ENCODE measurements at places on chromosomes 6 and 20.

DNA sequence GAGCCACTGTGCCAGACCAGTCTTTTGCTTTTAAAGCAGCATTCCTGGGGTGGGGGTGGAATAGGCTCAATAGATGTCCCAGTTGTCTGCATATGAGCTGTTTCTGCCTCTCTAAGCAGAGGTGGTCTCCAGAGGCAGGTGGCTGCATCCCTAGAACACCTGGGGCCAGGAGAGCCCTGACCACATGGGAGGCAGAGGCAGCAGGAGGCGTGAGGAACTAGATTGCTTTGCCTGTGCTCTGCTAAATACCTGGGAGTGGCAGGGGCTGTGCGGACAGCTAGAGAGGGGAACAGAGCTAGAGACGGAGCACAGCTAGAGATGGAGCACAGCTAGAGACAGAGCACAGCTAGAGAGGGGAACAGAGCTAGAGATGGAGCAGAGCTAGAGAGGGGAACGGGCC is 29.1 kb upstream of the CLDN20 start:
- DNase-seq, result no peak

DNA sequence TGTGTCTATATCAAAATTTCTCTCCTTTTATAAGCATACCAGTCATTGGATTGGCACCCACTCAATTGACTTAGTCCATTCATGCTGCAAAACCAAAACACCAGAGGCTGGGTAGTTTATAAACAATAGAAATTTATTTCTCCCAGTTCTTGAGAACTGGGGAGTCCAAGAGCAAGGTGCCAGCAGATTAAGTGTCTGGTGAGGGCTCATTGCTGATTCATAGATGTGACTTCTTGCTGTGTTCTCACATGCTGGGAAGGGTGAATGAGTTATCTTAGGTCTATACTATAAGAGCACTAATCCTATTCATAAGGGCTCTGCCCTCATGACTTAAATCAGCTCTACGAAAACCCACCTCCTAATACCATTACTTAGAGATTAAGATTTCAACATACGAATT is 501.4 kb downstream of the EPM2A start:
- DNase-seq, result no peak

- DNase-seq, result no peak
Observed at GRCh38 chr6:105880030-105880492, 206.1 kb upstream of the PRDM1 start.

DNA sequence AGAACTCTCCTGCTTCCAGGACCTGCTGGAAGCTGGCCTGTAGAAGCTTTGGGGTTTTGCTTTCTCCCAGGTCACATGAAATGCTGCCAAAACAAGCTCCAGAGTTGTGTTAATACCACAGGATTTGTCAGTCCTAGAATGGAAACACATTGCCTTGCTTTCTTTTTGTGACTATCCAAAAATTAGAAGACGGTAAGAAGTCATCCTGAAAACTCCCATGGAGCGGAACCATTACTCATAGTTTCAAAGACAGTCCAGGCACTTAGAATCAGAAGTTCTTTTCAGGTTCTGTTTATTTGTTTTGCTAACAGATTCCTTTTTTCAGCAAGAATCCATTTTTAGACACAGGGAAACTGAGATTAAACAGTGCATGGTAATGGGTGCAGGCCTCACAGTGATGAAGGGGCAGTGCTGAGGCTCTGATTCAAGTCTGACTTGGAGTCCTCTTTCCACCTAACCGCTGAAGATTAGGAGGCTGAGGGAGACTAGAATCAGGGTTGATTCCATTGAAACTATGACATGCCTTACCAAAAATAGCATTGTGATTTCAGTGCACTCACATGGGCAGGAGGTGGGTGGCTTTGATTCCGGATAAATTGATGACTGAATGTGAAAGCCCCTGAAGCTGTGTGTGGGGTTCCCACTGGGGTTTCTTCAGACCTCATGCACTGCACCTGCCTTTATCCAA is 72.2 kb upstream of the NAA20 start:
- no peak for DNase-seq

DNA sequence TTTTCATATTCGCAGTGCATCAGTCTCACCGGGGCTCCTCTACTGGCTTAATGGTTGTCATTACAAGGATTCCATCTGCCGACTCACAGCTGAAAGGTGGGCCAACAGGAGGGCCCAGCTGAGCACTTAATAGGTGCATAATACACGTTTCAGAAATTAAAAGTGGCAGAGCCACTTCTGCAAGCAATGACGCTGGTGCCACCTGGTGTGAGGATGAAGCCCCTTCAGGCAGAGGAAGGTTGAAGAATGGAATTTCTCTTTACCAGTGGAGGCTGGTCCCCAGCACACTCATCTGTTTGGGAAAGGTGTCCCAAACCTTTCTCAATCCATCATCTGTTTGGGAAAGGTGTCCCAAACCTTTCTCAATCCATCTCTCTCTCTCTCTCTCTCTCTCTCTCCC is 8.2 kb upstream of the STMND1 start:
- DNase-seq, result no peak

DNA sequence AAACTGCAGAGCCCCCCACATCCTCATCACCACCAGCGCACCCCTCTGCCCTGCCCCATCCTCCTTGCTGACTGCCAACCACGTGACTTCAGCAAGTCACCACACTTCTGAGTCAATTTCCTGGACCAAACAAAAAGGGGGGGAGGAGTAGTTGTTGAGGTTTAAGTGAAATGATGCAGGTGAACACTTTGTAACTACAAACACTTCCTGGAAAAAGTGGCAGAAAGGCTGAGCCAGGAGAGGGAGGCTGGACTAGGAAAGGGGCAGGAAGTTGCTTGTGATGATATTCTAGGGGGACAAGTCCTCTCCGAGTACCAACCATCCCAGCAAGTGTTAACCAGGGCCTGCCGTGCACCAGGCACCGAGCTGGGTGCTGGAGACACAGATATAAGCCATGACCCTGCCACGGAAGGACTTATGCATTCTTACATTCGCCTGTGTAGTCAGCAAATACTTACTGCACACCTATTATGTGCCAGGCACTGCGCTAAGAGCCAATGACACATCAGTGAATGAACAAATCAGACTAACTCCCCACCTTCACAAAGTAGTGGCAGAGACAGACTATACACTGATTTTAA is 67.3 kb downstream of the PREX1 start:
- no peak for DNase-seq

DNA sequence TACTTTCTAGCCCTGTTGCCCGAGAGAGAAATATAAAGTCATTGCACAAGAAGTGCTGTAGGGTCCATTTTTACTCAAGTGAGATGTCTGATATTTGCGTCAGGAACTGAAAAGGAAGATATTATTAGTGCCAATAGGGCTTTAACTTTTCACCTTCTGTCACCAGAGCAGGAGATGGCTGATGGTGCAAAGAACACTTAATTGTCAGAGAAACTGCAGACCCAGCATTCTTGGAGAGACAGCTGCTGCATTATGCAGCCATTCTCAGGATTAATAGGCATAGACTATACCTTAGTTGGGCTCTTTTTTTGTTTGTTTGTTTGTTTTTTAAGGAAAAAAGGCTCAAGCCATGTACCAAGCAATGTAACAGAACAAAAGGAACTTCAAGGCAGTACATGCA is 179.4 kb downstream of the RPS12 start:
- DNase-seq, result no peak

DNA sequence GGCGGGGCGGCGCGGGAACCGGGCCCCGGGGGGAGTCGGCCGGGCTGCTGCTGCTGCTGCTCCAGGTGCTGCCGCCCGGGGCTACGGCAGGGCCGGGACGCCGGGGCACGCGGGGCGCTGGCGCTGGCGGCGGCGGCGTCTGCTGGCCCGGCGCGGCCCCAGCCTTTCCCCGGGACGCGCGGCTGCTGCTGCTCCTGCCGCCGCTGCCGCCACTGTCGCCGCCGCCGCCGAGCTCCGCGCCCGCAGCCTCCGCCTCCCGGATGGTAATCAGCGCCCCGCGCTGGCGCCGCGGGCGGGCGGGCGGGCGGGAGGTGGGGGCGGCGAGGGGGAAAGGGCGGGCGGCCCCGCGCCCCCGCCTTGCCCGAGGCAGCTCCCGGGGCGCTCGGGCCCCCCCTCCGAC is 306 bp downstream of the EBF4 start:
- DNase-seq, result no peak

- DNase-seq, result no peak
Observed at GRCh38 chr6:54112151-54112650, 958 bp downstream of the MLIP start.

- no peak for DNase-seq
Observed at GRCh38 chr20:57414867-57415592, 23.8 kb downstream of the RBM38 start.

GRCh38 chr6:36615018-36615761 is 21.0 kb downstream of the SRSF3 start:
- DNase-seq, result peak; percentile 73

DNA sequence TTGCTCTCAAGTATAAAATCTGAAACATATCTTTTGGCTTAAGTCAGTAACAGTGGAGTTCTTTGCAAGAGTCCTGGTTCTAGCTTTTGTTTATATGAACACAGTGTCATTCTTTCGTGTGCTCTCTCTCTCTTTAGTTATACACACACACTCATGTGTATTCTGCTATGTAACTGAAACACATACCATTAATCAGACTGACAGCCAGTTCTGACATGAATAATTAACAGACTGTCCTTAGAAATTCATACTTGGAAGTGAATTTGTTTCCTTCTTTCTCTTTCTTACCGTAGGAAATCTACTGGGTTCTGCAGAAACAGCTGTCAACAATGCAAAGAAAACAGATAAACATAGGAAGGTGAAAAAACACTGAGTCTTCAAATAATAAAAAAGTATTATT is 2.5 kb downstream of the MCM9 start:
- DNase-seq, result no peak

DNA sequence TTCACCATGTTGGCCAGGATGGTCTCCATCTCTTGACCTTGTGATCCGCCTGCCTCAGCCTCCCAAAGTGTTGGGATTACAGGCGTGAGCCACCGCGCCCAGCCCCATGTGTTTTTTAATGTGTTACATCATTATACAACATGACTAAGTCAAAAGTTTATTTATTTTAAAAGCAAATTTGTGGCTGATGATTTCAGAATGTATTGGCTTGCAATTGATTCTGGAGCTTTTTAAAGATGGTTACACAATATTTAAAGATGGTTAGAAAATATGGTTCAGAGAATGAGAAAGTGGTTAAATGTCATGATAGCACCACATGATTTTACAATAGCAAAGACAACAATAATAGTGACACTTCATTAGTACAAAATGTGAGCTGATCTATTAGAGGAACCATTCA is 80.5 kb downstream of the SASH1 start:
- no peak for DNase-seq

- DNase-seq, result no peak
Observed at GRCh38 chr6:42128460-42129359, 13.7 kb downstream of the C6orf132 start.

- peak; percentile 56 for DNase-seq
Observed at GRCh38 chr20:64107736-64108457, 532 bp upstream of the NPBWR2 start.

DNA sequence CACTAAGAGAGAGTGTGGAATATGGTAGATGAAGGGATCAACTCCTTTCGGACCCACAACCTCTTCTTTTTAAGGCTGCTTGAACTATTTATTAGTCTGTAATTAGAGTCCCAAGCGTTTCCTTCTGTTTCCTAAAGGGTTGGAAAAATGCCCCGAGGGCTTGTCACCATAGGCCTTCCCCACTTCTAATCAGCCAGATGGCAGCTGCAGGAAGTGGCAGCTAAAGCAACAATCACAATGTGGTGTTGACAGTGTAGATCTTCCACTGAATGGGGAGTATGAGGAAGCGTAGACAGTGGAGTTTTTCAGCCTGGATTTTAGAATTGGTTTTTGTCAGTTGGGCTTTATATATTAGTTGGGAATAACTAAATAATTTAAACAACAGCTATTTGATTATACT is 40.6 kb downstream of the SLC35D3 start:
- DNase-seq, result no peak

DNA sequence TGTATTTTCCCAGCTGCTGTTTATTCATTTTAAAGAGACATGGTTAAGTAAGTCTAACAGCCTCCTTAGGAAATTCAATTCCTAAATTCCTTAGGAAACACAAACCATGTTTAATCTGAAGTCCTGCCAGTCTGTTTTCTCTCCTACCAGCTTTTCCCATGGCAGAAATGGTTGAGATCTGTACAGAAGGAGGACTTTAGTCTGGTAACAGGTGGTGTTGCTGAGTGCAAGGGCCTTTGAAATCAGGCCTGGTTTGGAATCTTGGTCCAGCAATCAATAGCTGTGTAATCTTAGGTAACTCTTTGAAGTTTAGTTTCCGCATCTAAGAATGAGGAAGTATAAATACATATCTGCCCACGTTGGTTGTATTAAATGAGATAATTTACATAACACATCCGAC is 232.5 kb downstream of the LAMA2 start:
- no peak for DNase-seq

- no peak for DNase-seq
Observed at GRCh38 chr6:40440053-40440452, 147.1 kb downstream of the LRFN2 start.

- DNase-seq, result no peak
Observed at GRCh38 chr6:112286010-112286409, 31.6 kb upstream of the LAMA4 start.

GRCh38 chr20:50540620-50541605 is 30.7 kb downstream of the PTPN1 start:
- DNase-seq, result no peak

- DNase-seq, result no peak
Observed at GRCh38 chr6:158905277-158905676, 86.1 kb upstream of the EZR start.

DNA sequence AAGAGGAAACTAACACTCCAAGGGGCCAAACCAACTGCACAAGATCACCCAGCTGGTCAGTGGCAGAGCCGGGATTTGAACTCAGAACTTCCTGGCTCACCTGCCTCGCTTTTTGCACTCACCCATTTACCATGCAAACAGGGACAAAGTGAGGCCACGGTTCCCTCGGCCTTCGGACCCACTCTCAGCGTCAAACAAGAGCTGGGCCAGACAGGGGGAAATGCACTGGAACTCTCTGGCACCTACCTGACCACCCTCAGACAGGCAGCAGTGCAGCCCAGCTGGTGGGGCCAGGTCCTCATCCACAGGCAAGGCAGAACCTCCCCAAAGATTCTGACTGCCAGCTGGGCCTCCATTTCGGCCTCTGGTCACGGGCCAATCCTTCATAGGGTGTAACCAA is 93.7 kb upstream of the SRSF6 start:
- DNase-seq, result no peak

GRCh38 chr20:41118632-41119031 is 18.7 kb upstream of the PLCG1 start:
- DNase-seq, result no peak

GRCh38 chr20:13255356-13255755 is 34.3 kb downstream of the ISM1 start:
- no peak for DNase-seq

DNA sequence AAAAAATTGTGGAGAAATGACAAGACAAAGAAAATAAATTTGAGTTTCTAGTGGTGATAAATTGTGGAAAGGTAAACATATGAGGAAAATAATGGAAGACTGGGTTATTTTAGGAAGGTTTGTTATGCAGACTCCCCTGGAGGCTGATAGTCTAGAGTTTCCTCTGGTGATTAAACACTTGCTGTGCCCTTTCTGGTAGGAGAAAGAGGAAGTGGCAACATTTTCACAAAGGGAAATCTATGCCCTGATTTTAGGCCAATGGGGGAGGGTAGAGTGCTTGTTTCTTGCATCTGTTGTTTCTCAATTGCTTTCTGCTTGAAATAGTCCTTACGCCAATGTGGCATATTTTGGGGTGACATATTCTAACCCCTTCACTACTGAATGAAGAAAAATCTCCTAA is 129.1 kb upstream of the DOK5 start:
- DNase-seq, result no peak
